Occipital lobe (tissue), 3 donors: ENCODE measurements at places on chromosomes 12 and 14. TPM values are rescaled to one million over a fixed set of nuclear protein-coding genes. Genes with fewer than 3 reads are reported as not detected.

Gene ZBTB42
- total RNA-seq = 0.94 TPM

Gene PNP
- 3.1 TPM for total RNA-seq

Gene ARHGAP9
- total RNA-seq = 0.94 TPM

Gene TMCC3
- 8.7 TPM for total RNA-seq

Gene C12orf50
- not detected for total RNA-seq
